CD4-positive, alpha-beta T cell treated with Interleukin-6 at 100 ng/mL for 8 hours (primary cell): ENCODE measurements at places on chromosomes 6 and 20.

- no peak for DNase-seq
Measured at GRCh38 chr20:11979306-11979990, 61.8 kb downstream of the BTBD3 start.

GRCh38 chr6:127832381-127832780, 68.5 kb downstream of the THEMIS start:
- no peak for DNase-seq

- no peak for DNase-seq
Measured at GRCh38 chr20:50099113-50099512, 13.8 kb downstream of the UBE2V1 start.

DNA sequence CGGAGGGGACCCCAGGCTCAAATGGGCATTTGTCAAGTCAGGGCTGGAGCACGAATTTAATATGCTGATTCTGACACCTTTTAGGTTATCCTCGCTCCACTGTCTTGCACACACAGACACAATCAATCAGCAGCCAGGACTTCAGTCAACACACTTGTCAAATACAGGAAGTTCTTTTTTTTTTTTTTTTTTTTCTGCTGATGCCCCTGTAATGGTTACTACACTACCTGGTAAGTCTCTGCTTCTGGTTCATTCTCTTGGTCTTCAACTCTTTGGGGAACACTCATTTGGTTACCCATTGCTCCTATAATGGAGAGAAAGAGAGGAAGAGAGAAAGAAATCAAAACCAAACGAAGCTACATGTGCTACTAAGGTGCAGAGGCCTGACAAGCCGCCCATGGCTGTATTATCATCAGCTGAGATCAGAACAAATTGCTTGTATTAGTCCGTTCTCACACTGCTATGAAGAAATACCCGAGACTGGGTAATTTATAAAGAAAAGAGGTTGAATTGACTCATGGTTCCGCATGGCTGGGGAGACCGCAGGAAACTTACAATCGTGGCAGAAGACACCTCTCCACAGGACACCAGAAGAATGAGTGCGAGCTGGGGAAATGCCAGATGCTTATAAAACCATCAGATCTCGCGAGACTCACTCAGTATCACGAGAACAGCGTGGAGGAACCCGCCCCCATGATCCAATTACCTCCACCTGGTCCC, 11.8 kb downstream of the BCAS1 start:
- no peak for DNase-seq

DNA sequence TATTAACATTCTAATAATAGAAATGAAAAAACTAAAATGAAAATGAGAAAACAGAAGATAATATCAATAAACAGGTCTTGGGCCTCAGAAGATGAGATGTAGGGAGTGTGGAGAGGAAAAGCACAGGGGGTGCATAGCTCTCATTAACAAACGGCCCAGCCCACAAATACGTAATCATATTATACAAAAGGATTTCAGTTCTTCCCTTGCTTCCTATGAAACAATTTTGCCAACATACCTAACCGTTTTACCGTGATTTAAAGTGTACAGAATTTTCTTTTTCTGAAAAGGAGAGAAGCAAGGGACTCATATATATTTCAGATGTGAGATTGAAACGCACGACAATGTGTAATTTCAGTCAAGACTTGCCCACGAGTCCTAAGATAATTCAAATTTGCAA, 136.0 kb downstream of the HFE start:
- DNase-seq = no peak
